ENCODE measurements at places on chromosomes 1 and 21.

DNA sequence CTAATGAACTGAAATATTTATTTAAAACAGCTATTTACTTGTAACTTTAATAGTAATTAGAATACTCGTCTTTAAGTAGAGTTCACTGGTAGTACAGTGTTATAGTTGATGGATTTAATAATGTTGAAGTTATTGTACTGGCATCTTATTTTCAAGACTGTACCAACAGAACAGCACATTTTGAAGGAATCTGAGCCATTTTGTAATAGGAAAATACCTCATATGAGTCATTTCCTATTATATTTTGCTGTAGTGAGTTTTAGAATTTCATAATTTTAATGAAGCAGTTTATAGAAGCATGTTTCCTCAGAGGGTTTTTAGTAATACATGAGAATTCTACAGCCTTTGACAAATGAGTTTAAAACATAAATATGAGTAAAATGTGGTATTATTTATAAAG lies 258.3 kb downstream of the OLFM3 start:
- no peak for DNase-seq

GRCh38 chr1:64890699-64891447 lies 75.5 kb downstream of the JAK1 start:
- no peak for DNase-seq

DNA sequence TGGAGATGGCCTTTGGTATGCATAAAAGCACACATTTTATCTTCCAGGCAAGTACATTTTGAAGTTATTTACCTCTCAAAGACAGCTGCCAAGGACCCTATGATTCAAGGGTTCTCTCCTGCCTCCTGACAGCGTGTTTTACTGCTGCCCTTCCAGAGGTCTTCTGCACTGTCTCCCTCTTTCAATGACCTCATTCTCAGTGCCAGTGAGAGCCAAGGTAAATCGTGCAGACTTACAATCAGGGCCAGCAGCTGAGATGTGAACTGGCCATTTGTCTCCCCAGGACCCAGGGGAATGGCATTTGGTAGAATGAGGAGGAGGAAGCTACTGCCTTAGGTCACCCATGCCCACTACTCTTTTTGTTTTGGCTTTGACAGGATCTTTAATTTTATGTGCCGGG lies 84.2 kb upstream of the FGGY start:
- no peak for DNase-seq

- DNase-seq = no peak
Measured at GRCh38 chr1:89671775-89672488, 39.0 kb downstream of the LRRC8C start.

GRCh38 chr1:211468595-211468994 lies 23.4 kb downstream of the RD3 start:
- no peak for DNase-seq

DNA sequence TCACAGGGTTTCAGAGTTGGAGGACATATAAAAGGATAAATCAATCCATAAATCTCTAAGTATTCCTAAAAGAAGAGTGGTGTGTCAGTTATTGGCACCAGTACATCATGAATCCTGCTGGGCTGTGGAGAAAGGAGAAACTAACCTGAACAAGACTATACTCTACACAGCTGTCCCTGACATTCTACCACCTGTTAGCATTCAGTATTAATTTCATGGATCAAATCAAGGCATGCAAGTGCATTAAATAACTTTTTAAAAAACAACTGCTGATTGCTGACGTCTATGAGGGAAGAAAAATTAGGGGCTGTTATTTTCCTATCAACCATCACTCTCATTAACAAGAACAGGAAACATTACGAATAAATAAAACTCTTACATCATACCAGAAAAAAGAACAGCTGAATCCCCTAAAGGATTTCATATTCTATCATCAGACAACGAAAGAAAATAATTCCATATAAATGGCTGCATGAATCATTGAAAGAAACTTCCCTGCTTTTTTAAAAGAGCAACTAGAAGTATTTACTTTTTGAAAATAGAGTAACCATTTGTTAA lies 121.7 kb downstream of the ATF6 start:
- no peak for DNase-seq

DNA sequence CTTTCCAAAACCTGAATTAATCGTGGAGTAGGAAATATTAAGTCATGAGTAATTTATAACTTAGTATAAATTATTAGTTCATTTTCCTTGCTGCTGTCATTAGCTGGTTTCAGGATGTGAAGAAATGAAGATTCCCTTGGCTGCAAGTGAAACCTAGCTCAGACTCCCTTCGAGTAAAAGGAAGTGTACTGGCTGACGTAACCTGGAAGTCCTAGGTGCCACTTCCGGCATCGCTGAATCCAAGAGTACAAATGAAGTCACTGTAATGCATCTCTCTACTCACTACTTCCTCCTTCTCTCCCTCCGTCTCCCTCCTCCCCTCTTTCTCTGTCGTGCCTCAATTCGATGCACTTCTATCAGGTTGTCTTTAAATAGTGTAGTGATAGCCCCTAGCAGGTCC lies 28.8 kb downstream of the ZP4 start:
- no peak for DNase-seq

All from neuronal stem cell (in vitro differentiated cells).